ENCODE measurements at places on chromosomes 6 and 20.

- no peak for DNase-seq
These were observed 123.4 kb downstream of the TASP1 start for GRCh38 chr20:13515291-13515690.

GRCh38 chr6:89694428-89694827 is 55.9 kb upstream of the LYRM2 start:
- no peak for DNase-seq

- no peak for DNase-seq
These were observed 1.2 kb upstream of the PNPLA1 start for GRCh38 chr6:36268478-36269275.

GRCh38 chr20:24763386-24764026 is 185.6 kb upstream of the CST7 start:
- no peak for DNase-seq

DNA sequence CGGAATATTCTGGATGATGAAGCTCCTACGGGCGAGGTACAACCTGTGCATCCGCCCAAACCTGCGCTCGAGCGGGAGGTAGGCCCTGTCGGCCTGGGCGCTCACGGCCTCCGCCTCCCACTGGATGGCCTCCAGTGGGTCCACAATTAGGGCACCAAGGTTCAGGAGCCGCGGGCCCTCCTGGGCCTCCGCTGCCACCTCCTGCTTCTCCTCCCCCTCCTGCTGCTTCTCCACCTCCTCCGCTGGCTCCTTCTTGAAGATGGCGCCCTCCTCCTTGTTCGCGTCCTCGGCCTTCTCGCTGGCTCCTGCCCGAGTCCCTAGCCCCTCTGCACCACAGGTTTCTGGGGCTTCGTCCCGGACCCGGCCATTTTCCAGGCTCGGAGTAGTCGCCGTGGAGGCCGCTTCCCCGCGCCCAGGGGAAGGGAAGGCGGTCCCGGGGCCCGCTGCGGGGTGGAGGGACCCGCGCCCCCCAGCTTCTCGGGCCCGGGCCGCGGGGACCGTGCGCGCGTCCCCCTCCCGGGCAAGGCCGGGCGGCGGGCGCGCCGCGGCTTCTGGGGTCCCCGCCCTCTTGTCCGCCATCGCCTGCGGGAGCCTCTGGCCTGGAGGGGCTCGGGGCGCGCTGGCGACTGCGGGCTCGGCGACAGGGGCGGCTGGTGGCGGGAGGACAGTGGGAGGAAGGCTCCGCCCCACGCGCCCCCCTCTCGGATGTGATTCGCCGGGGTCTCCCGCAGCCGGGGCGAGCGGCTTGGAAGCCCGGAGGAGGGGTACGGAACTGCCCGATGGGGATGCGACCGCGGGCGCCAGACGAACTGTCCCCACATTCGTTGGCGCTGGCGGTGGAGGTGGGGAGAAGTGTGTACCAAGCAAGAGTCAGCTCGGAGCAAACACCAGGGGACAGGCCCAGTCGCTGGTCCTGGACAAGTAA is 17.6 kb downstream of the PLAGL2 start:
- peak; percentile 55 for DNase-seq

GRCh38 chr20:20489054-20489453 is 121.2 kb downstream of the INSM1 start:
- no peak for DNase-seq

- peak; percentile 53 for DNase-seq
These were observed 54.2 kb downstream of the TBC1D7 start for GRCh38 chr6:13273931-13274706.

DNA sequence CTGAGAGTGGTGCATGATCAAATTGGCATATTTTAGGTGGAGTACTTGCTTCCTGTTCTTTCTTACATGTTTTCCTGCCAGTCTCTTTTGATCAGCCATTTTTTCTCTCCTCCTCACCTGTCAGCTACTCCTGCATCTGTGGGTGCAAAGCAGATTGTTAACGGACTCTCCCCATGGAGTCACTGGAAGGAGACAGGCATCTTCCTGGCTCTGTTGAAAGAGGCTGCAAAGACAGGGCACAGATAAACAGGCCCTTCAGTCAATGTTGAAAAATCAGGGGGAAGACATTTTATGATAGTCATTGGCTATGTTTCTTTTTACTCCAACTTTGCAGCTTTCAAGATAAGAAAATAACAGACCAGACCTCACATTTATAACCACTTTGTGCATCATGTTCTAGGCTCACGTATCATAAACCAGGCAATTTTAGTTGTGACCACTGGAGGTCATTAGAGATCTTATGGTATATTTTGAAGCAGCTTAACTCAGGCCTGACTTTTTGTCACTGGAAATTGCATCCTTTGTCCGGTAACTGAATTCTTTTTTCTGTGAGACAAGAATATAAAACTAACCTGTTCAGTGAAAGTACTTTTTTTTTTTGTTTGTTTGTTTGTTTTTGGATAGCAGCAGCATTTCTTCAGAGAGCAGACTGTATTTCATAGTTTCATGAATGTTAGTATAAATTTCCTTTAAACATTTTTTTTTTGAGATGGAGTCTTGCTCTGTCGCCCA is 20.1 kb downstream of the ECT2L start:
- DNase-seq, result no peak

DNA sequence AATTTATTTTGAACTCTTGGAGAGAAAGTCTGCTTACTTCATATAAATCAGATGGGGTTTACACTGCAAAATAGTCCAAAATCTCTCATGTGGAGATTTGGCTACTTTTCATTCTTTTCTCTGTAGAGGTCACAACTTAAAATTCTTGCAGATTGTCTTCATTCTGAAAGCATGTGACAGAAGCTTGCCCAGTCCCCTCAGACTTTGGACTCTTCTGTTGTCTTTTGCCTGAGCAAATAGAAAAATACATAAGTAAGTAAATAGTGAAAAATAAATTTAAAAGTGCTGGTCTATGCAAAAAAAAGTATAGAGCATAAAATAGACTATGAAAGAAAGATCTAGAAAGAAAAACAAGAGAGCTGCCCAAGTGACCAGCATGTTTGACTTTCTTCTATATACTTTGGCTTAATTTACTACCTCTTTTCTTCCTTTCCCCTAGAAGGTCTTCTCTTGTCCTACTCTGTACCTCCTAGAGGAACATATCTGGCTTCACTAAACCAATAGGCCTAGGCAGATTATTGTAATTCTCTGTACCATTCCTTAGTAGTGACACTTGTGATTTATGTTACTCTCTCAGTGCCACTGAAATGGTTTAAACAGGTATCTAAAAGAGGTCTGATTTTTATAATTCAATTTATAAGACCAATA is 260.9 kb downstream of the TENT5A start:
- DNase-seq, result no peak

Data from activated CD4-positive, CD25-positive, alpha-beta regulatory T cell treated with anti-CD3 and anti-CD28 coated beads, Interleukin-2, amount 50 U/mL, for 72 hours (primary cell).